ENCODE measurements at places on chromosomes 1 and 21. TPM values are rescaled to one million over a fixed set of nuclear protein-coding genes. Genes with fewer than 3 reads are reported as not detected.

The SLC22A15 gene
- 3.0 TPM for total RNA-seq

The APOBEC4 gene
- not detected for total RNA-seq

The NPPB gene
- 7.4 TPM for total RNA-seq

The MYOG gene
- not detected for total RNA-seq

The RNU1-3 gene
- under 0.01 TPM for total RNA-seq

The FCMR gene
- not detected for total RNA-seq

The OR6N1 gene
- total RNA-seq = not detected

The MYCL gene
- total RNA-seq = 0.63 TPM
